ENCODE measurements at places on chromosomes 3 and 15.

DNA sequence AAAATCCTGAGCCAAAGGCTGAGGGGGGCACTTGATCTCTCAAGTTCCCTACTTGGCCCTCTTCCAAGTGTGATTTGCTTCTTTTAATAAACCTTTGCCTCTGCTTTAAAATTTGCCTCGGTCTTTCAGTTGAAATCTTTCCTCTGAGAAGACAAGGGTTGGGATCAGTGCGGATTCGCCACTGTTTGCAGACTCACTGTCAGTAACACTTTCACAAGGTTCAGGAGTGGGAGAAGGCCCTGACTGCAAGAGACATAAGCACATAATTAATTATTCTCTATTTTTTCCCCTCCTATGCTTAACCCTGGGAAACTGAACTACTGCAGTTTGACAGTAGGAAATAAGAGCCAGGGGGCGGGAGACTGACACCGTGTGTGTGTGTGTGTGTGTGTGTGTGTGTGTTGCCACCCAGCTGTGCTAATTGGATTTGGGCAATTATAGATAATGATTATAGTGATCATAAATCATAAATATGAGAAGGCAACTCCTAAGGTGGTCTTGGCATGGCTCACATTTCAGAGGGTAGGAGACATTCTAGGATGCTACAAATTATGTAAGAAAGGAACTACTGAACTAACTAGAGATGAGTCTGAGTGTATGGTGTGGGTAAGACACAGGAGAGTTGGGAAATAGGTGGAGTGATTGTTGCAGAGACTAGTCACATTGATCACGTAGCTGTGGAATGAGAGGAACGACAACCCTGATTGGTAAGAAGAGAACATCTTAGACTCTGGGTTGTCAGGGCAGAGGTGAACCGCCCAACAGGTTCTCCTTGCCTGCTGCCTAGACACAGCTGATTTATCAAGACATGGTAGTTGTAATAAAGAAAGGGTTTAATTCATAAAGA, 5.5 kb upstream of the ZNF662 start:
- no peak for DNase-seq

GRCh38 chr15:82810890-82811426, 1.5 kb downstream of the WHAMM start:
- no peak for DNase-seq

DNA sequence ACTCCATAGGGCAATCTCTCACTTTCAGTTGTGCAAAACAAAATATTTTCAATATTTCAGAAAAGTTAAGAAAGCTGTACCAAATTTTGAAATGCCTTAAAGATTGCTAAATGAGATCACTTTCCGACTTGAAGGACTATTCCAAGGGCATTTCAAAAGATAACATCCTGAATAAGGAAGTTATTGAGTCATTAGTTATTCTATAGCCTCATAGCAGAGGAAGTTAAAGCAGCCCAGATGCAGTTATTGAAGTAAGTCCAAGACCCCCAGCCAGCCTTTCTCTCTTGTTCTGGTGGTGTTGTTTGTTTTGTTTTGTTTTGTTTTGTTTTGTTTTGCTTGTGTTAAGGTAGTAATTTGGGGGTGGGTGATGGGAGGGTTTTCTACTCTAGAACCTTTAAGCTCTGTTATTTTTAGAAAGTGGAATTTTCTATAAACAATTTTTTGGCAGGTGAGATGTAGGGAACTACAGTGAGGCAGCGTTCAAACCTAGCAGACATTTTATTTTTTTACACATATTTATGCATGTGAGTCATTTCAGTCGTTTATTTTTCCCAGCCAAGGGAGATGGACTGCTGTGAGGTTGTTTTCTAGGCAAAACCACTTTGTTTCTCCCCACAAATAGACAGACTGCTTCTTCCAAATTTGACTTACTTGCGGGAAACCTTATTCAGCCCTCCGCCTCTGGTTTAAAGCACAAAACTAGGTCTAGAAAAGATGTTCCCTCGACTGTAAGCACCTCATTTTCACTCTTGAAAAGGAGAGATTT, 216.3 kb upstream of the ARPP21 start:
- DNase-seq, result no peak

DNA sequence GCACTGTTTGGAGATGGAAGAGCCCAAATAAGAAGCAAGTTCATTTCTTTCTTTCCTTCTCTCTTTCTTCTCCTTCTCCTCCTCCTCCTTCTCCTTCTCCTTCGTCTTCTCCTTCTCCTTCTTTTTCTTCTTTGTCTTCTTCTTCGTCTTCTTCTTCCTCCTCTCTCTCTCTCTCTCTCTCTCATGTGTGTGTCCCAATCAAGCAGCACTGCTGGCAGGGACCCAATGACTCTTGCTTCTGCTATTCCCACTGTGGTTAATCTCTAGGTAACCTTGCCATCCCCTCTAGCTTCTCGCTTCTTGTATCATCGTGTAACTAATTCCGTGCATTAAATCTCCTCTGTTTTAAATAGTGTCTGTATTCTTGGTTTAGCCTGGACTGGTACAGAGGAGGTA, 26.1 kb upstream of the ZNF280D start:
- DNase-seq, result peak; percentile 27

GRCh38 chr3:119311081-119311925, 17.1 kb downstream of the ARHGAP31 start:
- DNase-seq, result no peak

DNA sequence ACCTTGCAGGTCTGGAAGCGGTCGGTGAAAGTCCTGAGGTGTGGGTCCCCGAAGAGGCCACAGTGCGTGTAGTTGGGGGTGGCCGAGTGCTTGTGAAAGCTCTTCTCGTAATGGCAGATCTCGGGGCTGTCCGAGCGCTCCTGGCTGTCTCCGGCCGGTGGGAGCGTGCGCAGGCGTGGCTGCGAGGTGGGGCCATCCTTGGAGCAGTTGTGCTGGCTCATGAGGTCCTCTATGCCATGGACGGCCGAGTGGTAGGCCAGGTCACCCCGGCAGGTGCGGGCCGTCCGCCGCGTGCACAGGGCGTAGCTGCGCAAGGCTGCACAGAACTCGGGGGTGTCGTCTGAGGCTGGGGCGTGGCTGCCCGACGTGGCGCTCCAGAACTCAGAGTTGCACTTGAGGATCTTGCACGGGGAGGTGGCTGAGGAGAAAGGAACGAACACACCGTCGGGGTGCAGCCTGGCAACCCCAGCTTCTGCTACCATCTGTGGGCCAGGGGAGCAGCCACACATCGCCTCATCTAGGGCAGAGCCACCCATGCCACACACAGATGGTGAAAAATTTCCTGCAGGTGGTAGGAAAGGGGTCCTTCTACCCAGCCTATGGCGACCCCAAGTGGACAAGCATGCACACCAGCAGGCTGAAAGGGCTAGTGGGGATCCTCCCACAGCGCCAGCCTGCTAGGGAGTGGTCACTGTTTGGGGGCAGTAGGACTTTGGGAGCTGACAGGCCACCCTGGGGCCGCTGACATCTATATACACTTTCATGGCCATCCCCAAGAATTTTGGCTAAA, 36.7 kb downstream of the RGMA start:
- no peak for DNase-seq

- no peak for DNase-seq
Observed at GRCh38 chr3:101131767-101132166, 138.5 kb upstream of the ABI3BP start.

- DNase-seq, result no peak
Observed at GRCh38 chr15:85443593-85444087, 63.2 kb downstream of the AKAP13 start.

DNA sequence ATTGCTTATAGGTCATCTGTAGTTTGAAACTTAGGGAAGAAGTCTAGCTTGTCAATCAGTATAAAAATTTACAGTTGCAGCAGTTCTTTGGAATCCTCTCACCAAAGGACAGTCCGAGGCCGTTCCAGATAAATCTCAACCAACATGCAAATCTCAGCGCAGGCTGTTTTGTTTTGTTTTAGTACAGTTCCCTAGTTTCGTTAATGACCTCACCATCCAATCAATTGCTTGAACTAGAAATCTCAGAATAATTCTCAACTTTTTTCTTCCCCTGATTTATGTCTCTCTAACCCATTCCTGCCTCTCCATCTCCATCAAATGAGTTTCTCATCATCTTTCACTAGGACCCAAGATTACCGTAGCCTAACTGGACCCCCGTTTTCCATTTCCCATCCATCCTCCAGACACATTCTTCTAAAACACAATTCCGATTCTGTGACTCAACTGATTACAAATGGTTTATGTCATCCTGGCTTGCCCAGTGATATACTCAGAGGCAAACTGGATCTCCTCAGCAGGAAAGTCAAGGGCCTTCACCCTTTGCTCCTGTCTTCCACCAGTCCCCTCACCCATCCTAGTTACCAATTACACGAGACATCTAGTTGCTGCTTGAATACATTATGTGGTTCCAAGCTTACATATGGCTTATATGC, 1.3 kb downstream of the SMCO1 start:
- no peak for DNase-seq
